Transverse colon (tissue), 4 donors: ENCODE measurements at places on chromosomes 1 and 21. TPM values are rescaled to one million over a fixed set of nuclear protein-coding genes. Genes with fewer than 3 reads are reported as not detected.
A peak's percentile ranks its signal among the peaks of the same experiment; 100 is the strongest.

LCE3D gene
- not detected for total RNA-seq

MYOC gene
- 0.40 TPM for total RNA-seq

GRCh38 chr1:156421062-156421938, 52.3 kb downstream of the RHBG start:
- DNase-seq, result peak; percentile 78
- peaks cover 16% of the 10 kb centered on the region for H3K4me1 ChIP-seq
- no peaks in the 10 kb centered on the region for H3K36me3 ChIP-seq
- H3K27me3 ChIP-seq, result peaks cover 100% of the 10 kb centered on the region
- no peak overlapping the region for H3K27ac ChIP-seq

GRCh38 chr1:98296681-98297080, 364.8 kb upstream of the SNX7 start:
- no peaks in the 10 kb centered on the region for H3K4me1 ChIP-seq
- no peak overlapping the region for H3K27ac ChIP-seq
- no peaks in the 10 kb centered on the region for H3K27me3 ChIP-seq
- no peak for DNase-seq
- H3K4me3 ChIP-seq, result no peak overlapping the region

DNA sequence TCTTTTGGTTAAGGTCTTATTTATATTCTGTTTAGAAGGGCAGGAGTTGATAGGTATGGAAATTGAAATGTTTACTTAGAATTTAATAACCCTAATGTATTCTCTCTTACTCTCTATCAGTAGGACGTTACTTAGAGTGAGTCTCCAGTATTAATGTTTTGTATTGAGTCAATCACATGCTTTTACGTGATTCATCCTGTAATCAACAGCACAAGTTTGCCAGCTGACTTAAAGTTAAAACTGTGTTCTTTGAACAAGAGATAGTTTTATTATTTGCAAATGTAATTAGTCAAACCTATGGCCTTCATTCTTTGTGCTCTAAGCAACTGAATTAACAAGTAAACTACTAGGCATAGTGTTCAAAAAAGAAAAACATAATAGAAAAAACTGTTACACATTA, 57.3 kb downstream of the PKN2 start:
- no peak overlapping the region for H3K4me3 ChIP-seq
- H3K27ac ChIP-seq, result no peak overlapping the region
- H3K27me3 ChIP-seq, result no peaks in the 10 kb centered on the region
- H3K4me1 ChIP-seq, result no peaks in the 10 kb centered on the region

GRCh38 chr1:65170511-65171142, 22.6 kb downstream of the AK4 start:
- H3K36me3 ChIP-seq, result no peaks in the 10 kb centered on the region
- H3K27me3 ChIP-seq, result no peaks in the 10 kb centered on the region
- no peak overlapping the region for H3K4me3 ChIP-seq

DNA sequence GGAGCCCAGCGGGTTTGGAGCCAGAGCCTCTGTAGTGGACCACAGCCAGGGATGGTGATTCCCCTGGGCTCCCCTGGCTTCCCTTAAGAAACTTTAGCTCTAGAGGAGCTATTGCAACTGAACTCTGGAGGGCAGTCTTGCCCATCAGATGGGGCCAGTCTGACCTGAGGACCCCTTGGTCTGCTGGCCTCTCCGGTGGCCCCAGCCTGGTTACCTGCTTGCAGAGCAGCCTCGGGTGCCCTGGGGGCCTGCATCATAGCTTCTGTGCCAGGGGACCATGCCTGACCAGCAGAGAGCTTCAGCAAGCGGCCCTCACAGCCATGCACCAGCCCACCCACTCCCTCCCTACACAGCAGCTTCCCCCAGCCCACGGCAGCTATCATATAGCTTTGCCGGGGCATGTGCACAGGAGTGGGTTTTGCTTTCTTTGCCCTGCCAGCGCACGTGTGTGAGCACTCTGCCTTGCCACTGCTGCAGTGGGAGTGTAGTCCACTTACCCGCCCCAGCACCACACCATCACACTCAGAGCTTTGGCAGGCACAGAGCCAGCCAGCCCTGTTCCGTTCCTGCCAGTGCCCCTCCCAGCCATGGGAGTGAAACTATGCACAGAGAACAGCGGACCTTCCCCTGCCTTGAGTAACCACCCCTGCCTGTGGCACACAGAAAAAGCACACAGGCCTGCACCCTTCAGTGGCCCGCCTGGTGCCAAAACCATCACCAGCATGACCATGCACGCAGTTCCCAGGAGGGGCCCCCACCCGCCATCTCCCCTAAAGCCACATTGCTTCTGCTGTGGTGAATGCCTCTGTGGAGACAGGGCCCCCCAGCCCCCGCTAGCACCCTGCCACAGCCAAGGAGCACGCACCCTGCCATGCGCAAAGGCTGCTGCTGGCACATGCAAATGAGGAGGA, 442.9 kb upstream of the NEGR1 start:
- no peaks in the 10 kb centered on the region for H3K4me1 ChIP-seq
- no peak for DNase-seq
- no peaks in the 10 kb centered on the region for H3K36me3 ChIP-seq

- H3K36me3 ChIP-seq, result no peaks in the 10 kb centered on the region
- H3K4me1 ChIP-seq, result no peaks in the 10 kb centered on the region
- no peak for DNase-seq
- no peak overlapping the region for H3K27ac ChIP-seq
- H3K4me3 ChIP-seq, result no peak overlapping the region
- H3K27me3 ChIP-seq, result no peaks in the 10 kb centered on the region
Measured at GRCh38 chr1:58748666-58749065, 35.2 kb downstream of the JUN start.
